Stimulated activated CD8-positive, alpha-beta memory T cell treated with anti-CD3 and anti-CD28 coated beads, Interleukin-7, amount 100 ng/mL, for 1 hour (primary cell): ENCODE measurements at places on chromosomes 7 and 10.

GRCh38 chr10:112536663-112537062 is 89.6 kb downstream of the VTI1A start:
- DNase-seq = no peak

GRCh38 chr7:158074896-158075632 is 512.6 kb downstream of the PTPRN2 start:
- no peak for DNase-seq

- no peak for DNase-seq
Measured at GRCh38 chr10:89301721-89302445, at the start of gene IFIT2. IFIT2 (plus strand) TSS chr10:89302046; CDS start chr10:89302124, 78 bp downstream.

GRCh38 chr7:45923290-45923689 is 2.2 kb upstream of the IGFBP3 start:
- no peak for DNase-seq

GRCh38 chr10:110358869-110359629 is 54.3 kb upstream of the SMNDC1 start:
- DNase-seq = no peak

- no peak for DNase-seq
Measured at GRCh38 chr7:88229302-88229995, 9.6 kb upstream of the SRI start.

GRCh38 chr7:127858915-127859189 is 172.4 kb downstream of the LRRC4 start:
- DNase-seq = no peak
